Activated CD4-positive, alpha-beta T cell treated with anti-CD3 and anti-CD28 coated beads for 48 hours (primary cell): ENCODE measurements at places on chromosomes 5 and 9.

GRCh38 chr5:33595303-33595702 is 154.5 kb downstream of the TARS1 start:
- no peak for DNase-seq

DNA sequence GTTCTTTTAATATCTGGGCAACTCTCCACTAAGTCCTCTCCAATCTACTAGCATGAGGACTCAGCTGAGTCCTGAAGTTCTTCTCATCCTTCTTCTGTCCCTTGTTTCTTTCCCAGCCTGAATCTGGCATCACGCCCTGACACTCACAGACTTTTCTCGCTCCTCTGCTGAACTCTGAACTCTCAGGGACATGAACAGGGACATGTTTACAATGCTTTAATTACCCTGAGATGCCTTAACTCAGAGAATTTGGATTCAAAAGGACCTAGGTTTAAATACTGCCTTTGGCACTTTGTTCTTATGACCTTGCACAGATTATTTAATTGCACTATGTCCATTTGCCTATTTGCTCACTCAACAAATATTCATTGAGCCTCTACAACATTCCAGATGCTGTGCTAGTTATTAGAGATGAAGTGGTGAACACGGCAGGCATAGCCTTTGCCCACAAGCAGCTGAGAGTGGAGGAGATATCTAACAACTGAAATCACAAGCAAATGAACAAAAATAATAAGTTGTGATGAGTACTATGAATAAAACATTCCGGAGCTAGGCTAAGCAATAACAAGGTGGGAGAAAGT is 106.0 kb downstream of the ADRB2 start:
- DNase-seq, result no peak

DNA sequence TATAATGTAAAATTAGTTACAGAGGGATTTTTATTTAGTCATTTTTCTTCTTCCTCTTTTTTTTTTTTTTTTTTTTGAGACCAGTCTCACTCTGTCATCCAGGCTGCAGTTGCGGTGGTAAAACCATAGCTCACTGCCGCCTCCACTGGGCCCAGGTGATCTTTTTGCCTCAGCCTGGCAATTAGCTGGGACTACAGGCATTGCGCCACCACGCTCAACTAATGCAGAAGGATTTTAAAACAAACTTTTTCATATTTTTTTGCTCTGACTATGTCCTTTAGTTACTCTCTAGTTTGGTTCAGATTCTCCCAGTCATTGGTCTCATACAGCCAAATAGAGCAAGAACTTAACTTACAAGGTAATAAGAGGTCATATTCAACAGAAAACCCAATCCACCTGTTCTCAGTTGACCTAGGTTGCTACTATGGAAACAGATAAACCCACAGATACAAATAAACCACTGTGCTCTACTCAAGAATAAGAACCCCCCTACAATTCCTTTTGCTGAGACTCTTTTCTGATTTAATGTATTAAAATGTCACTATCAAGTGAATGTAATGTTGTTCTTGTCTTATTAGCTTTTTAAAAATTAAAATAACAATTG is 50.1 kb upstream of the TTC39B start:
- DNase-seq, result peak; percentile 61

DNA sequence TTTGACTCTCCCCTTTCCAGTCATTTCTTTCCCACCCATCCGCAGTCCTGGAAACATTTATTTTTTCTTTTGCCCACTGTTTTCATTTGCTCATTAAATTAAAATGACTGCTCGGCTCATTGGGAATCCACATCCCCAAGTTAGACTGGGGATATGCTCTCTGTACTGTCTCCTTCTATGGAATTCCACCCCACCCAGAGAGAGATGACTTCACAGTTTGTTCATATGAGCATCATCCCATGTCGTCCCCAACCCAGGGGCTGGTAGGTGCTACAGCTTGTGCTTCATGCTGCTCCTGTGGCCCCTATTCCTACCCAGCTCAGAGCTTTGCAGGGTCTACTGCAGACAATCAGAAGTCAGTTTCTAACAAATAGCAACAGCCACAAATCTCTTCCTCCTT is 16.5 kb upstream of the RARS1 start:
- no peak for DNase-seq

GRCh38 chr5:75200776-75201175 is 35.9 kb downstream of the ANKRD31 start:
- DNase-seq, result no peak

GRCh38 chr5:8756498-8757084 is 789.3 kb downstream of the SEMA5A start:
- DNase-seq, result no peak

DNA sequence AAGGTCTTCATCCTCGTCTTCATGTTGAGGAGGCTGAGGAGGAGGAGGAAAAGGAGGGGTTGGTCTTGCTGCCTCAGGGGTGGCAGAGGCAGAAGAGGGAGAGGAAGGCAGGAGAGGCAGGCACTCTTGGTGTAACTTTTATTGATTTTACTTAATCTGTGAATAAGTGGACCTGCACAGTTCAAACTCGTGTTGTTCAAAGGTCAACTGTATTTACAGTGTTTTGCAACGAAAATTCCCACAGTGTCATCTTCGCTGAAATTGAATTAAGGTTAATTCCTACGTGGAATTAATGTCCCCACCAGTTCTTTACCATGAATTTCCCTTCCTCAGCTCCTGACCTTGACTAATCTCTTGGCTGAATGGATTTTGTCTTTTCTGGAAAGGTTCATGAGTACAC is 21.2 kb upstream of the ENHO start:
- no peak for DNase-seq

DNA sequence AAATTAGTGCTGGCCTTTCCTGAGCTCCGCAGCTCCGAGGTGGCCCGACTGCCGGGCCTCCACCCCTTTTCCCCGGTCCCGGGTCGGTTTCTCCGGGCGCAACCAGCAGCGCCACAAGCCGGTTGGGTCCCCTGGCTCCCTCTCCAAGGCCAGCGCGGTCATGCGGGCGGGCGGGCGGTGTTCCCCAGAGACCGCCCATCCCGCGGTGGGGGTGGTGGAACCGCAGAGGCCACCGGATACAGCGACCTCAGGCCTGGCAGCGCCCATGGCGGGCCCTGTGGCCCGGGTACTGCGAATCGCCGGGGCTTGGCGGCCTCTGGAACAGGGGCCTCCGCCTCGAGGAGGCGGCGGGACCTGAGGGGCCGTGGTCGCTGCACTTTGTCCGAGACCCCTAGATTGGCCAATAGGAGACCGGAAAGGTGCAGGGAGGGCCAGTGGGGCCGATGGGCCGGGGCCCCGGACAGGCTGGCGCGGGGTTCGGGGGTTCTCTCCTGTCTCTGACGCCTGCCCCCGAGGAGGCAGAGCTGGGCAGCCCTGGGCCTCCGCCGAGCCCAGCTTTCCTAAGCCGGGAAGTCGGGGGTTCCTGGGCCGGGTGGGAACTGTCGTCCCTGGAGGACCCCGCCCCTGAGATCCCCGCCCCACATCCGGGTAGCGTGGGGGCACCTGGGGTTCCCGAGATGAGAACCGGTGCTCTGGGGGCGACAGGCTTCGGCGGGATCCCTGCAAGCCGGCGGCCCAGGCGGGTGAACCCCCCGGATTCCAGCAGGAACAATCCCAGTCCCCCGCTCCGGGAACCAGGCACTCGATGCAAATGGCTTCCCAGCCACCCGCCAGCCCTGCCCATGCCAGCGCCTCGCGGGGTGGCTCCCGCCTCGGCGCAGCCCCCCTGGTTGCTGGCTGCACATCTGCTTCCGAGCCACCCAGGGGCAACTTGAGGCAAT is 293.9 kb downstream of the ZSWIM6 start:
- peak; percentile 52 for DNase-seq

- DNase-seq, result peak; percentile 10
Observed at GRCh38 chr5:122880749-122881148, 35.3 kb downstream of the SNX24 start.

- no peak for DNase-seq
Observed at GRCh38 chr9:107455425-107456135, 34.0 kb downstream of the KLF4 start.
